D721Med (cell line): ENCODE measurements at places on chromosomes 12 and 14.

DNA sequence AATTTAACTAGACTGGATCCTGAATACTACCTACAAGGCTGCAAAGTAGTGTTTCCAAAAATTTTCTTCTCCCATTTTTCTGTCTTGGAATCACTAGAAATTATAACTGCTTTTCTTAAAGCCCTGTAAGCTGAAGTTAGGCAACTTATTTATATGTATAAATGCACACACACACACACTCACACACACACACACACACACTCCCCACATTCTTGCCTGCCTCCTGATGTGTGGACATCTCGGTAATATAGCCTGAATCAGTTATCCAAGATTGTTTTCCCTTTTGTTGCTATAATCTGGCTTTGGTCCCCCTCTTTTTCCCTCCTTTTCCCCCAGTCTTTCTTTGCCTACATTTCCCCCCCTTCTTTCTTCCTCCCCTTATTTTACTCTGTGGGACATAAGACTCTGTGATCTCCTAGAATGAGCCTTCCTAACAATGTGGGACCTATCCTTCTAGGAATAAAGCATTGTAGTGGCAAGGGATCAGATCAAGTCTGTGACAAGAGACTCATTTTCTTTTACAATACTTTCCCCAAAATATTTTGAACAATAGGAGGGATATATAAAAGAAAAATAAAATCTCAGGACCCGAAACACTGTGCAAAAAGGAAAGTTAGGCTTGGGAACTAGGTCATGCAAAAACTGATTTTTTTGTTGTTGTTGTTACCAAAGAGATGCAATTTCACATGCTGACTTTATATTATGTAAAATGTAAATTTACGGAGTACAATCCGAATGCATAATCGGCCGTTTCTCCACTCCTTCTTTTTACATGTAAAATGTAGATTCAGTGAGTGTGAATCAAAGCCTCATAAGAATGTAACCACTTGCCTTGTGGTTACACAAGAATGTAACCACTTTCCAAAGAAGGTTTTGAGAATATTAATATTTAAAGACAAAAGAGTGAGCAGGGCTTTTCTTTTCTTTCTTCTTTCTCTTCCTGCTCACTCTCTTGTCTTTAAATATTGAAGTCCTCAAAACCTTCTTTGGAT lies 26.3 kb upstream of the CD69 start:
- DNase-seq = no peak

DNA sequence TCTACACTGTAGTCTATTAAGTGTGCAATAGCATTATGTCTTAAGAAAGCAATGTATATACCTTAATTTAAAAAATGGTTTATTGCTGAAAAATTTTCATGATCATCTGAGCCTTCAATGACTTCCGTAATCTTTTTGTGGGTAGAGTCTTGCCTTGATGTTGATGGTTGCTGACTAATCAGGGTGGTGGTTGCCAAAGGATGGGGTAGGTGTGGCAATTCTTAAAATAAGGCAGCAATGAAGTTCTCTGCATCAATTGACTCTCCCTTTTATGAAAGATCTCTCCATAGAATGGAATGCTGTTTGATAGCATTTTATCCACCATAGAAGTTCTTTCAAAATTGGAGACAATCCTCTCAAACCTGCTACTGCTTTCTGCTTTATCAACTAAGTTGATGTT lies 41.1 kb downstream of the BBS10 start:
- no peak for DNase-seq

DNA sequence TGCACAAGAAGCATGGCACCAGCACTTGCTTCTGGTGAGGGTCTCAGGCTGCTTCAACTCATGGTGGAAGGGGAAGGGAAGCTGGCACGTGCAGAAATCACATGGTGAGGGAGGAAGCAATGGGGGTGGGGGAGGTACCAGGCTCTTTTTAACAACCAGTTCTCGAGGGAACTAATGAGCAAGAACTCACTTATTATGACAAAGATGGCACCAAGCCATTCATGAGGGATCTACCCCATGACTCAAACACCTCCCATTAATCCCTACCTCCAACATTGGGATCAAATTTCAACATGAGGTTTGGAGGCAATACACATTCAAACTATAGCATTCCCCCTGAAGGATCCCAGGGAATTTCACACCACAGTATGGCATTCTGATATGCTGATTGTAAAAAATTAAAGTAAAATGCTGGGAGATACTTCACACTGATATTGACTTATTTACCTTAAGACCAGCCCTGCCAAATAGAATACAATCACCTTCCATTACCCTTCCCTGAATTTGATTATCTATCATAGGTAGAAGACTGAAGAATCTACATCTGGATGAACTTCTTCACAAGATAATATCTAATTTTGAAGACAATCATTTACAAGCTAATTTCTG lies 201.7 kb upstream of the PLXNC1 start:
- no peak for DNase-seq

DNA sequence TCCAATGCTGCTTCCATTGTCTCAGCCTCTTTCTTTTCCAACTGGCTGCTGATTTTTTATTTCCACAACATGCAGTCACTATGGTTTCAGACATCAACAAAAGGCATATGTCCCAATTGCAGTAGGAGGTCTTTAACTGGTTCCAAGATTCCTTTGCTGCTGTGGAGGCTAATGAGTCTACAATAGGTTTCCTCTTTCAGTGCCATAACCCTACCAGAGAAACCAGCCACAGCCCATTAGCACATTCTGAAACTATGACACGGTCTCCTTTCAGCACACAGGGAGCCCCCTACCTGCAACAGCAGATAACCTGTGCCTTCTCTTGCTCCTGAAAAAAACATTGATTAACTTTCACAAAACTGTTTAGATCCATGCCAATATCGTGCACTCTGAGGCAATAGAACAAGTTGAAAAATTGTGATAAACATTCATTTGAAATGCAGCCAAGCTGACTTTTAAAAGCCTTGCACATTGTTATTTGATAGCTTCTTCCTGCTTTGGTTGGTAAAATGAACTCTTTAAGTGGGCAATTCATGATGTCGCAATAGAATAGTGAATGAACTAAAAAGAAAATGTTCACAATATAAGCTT lies 32.4 kb downstream of the PLEKHG7 start:
- no peak for DNase-seq

DNA sequence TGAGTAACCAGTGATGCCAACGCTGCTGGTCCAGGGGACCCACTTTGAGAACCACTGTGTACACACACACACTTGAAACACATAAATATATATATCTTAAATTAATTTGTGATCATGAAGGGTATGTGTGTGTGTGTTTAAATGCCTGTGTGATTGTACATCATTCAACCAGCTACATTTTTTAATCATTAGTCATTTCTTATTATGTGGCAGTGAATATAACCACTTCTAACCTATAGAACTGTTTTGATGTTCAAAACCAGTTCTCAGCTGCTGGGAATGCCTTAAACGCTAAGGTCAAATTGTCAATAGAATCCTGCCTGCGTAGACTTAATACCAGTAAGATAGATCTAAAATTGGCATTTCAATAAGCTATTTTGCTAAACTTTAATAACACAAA lies 330.0 kb downstream of the SYT1 start:
- DNase-seq = no peak

DNA sequence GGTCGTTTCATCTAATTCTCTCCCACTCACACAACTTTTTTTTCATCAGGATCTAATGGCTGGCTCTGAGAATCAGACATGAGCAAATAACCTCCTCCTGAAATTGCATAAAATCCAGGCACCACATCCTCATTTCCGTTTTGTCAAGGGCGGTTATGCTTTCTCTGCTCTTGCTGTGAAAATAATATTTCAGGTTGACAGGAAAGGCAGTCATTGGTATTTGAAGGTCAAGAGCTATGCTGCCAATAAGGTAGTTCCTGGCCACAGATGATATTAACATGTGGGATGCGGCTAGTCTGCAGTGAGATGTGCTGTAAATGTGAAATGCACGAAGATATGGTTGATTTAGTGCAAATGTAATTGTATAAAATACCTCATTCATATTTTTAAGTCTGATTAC lies 870.2 kb upstream of the TMEM132C start:
- DNase-seq = no peak

- no peak for DNase-seq
These were observed 68.8 kb downstream of the RAD52 start for GRCh38 chr12:880656-881055.

- DNase-seq = no peak
These were observed 21.5 kb upstream of the MMP17 start for GRCh38 chr12:131806674-131807073.

DNA sequence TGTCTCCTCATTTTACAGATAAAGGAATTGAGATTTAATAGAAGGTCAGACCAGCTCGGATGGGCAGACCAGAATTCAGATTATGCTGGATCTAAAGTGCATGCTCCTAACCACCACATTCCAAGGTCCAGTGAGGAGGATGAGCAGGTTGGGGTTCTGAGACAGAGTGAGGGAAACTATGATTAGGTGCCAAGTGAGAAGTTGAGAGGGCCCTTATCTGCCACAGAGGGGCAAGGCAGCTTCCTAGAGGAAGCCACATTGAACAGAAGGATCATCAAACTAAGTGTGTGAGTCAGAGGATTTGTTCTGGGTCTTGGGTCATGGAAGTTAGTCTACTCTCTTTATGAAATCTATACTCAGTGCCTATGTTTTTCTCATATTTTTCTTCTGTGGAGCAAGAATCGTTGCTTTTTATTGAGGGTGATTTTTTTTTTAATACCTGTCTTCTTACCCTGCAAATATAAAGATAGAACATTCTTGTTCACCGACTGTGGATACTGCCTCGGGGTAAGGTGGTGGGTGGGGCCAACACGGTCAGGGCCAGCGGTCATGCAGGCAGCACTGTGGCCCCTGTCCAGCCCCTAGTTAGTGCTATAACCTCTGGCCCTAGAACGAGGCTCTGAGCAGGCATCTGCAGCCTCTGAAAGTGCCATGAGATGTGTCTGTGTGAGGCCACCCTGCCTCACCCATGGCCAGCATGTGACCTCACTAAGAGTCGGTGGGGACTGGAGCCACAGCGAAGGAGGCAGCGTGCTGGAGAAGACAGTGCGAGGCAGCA lies 55.6 kb upstream of the PTHLH start:
- no peak for DNase-seq

- DNase-seq = no peak
These were observed 7.3 kb upstream of the CFAP54 start for GRCh38 chr12:96482086-96482485.

DNA sequence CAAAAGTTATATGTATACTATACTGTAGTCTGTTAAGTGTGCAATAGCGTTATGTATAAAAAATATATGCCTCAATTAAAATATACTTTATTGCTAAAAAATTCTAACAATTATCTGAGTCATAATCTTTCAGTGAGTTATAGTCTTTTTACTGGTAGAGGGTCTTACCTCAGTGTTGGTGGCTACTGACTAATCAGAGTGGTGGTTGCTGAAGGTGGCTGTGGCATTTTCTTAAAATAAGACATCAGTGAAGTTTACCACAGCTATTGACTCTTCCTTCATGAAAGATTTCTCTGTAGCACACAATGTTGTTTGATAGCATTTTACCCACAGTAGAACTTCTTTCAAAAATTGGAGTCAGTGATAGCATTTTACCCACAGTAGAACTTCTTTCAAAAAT lies 23.4 kb downstream of the POLR3B start:
- no peak for DNase-seq

DNA sequence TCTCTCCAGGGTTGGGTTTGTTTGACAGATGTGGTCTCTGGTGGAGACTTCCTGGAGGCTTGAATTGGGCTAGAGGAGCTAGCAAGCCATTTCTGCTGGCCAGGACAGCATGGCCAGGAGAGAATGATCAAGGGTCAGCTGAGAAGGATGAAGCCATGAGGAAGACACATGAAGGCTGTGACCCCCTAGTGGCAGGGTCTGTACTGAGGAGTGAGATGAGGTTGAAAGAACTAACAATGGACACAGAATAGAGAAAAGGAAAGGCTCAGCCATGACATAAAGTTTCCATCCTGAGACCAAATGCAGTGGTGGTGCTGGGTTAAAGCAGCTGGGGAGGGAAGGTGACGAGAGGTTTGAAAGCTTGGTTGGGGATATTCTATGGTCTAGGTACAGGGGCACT lies 89.9 kb downstream of the NT5DC3 start:
- DNase-seq = no peak

GRCh38 chr14:48527832-48528231 lies 852.4 kb upstream of the MDGA2 start:
- no peak for DNase-seq

- no peak for DNase-seq
These were observed 155.7 kb upstream of the ATXN7L3B start for GRCh38 chr12:74381958-74382357.

DNA sequence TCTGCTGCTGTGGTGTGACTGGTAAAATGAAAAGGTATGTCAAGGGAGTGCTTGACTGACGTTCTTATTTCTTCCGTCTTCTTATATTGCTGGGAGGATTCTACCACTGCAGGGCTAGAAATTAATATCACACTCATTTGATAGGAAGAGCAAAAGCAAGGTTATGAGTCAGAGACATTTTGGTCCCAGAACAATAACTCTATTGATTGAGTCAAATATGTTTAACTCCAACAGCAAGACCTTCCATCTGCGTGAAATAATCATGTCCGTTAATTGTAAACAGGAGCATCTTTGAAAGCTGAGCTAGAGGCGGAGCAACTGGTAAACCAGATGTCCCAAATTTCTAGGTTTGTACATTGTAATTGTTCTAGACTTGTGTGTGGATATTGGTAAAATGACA lies 1293.6 kb downstream of the AACS start:
- DNase-seq = no peak

- no peak for DNase-seq
These were observed 11.6 kb downstream of the CNOT2 start for GRCh38 chr12:70254846-70255245.

- DNase-seq = no peak
These were observed 25.3 kb downstream of the VASH1 start for GRCh38 chr14:76786601-76787000.

- DNase-seq = no peak
These were observed 331.6 kb downstream of the DUSP6 start for GRCh38 chr12:89020689-89021088.

DNA sequence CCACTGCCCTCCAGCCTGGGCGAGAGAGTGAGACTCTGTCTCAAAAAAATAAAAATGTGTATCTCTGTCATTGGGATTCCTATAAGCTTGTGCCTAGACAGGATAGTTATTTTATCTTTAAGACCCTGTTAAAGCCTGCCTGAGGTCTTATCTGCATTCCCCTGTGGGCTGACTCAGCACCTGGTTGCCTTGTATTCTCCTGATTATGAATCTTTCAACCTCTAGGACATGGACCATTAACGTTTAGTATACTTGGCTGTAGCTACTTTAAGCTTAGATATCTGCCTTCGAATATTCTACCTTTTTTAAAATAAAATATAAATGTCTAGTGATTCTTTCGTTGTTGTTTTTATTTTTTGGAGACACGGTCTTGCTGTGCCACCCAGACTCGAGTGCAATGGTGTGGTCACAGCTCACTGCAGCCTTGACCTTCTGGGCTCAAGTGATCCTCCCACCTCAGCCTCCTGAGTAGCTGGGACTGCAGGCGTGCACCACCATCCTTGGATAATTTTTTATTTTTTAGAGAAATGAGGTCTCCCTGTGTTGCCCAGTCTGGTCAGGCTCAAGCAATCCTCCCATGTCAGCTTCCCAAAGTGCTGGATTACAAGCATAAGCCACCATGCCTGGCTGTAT lies 41.3 kb downstream of the RESF1 start:
- DNase-seq = no peak
